ENCODE measurements at places on chromosomes 16 and 17. TPM values are rescaled to one million over a fixed set of nuclear protein-coding genes. Genes with fewer than 3 reads are reported as not detected.

DNA sequence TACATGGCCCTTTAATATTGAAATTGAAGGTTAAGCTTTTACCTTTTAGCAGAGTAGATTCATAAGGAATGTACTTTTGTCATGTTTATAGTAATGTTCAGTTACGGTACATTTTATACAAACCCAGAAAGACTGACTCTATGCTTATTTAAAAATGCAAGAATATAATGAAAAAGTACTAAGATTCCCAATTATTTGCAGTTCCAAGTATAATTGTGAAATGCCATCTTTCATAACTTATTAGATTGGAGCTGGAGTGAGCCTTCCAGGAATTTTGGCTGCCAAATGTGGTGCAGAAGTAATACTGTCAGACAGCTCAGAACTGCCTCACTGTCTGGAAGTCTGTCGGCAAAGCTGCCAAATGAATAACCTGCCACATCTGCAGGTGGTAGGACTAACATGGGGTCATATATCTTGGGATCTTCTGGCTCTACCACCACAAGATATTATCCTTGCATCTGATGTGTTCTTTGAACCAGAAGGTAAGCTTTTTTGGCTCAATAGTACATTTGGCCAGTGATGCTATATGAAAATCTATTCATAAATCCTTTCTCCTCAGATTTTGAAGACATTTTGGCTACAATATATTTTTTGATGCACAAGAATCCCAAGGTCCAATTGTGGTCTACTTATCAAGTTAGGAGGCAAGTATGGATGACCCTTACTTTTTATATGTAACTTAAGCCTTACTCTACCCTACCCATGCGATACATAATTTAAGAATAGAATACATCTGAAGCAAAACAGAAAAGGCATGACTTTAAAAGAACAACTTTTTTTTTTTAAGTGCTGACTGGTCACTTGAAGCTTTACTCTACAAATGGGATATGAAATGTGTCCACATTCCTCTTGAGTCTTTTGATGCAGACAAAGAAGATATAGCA is 4.2 kb downstream of the SRSF2 start:
- DNase-seq = no peak

GRCh38 chr17:51904379-51904778 is 254.1 kb downstream of the CA10 start:
- DNase-seq = no peak

- no peak for DNase-seq
Measured at GRCh38 chr16:8452941-8453340, 137.4 kb downstream of the TMEM114 start.

GRCh38 chr17:681738-682529 is 32.7 kb downstream of the VPS53 start:
- no peak for DNase-seq

CHST4 gene
- total RNA-seq = not detected

NR1D1 gene
- 4.8 TPM for total RNA-seq

GRCh38 chr16:6835516-6835915 is 497.1 kb upstream of the RBFOX1 start:
- no peak for DNase-seq

GLTPD2 gene
- total RNA-seq = not detected

DNA sequence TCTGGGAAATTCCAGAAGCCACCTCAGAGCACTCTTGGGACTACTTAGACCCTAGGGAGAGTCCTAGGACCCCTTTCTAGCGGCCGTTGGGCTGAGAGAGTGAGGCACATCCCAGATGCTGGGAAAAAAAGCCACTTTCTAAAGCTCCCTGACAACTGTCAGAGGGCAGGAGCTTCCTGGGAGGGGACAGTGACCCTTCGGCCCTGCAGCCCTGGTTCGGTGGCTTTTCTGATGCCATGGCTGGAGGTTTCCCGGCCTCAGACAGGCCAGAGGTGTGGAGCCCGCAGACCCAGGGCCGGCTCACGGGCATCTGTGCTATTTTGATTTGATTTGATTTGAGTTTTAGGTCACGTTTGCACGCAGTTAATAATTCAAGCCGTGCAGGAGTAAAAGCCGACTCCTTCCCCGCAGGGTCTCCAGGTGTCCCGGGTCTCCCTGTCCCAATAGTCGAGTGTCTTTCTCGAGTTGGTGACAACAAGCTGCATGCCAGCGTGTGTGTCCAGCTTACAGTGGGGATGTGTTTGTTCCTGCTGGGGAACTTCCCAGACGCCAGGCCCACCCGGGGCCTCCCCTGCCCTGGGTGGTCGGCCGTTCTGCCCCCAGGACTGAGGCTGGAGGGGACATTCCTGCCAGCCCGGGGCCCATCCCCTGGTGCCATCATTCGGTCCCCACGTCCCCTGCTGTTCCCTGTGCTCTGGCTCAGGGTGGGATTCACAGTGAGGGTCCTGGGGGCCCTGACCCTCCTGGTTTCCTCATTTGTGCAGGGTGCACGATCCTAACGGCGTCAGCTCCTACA is 1.0 kb upstream of the CBFA2T3 start:
- DNase-seq = no peak

DNA sequence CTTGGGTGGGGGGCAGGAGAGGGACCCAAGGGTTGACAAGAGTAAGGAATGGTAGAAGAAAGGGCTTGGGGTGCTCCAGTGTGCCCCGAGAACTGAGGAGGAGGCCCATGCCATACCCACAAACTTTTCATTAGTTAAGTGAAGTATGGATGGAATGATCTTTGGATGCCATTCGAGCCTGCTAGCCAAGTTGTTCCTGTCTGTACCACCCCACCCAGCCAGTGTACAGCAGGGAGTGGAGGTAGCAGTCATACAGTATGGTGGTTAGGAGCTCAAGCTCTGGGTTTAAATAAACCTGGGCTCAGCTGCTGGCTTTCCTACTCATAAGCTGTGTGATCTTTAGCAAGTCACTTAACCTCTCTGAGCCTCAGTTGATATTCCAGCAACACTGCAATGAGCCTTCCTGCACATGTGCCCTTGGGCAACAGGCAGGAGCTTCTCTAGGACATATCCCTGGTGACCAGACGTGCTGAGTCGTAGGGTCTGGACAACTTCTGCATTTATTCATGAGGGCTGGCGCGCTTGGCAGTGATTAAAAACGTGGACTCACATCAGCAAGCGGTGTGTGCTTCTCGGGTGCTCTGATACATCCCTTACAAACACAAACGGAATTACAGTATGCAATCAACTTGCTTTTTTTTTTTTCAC is 22.9 kb downstream of the ITPRIPL2 start:
- DNase-seq = no peak

BIRC5 gene
- total RNA-seq = 106 TPM

TEX19 gene
- 0.18 TPM for total RNA-seq

- peak; percentile 71 for DNase-seq
Measured at GRCh38 chr16:67177743-67178699, 5.7 kb downstream of the MATCAP1 start.

- no peak for DNase-seq
Measured at GRCh38 chr17:75228305-75228704, 22.8 kb downstream of the NUP85 start.

GRCh38 chr16:81940781-81941560 is 70.3 kb downstream of the SDR42E1 start:
- DNase-seq = no peak

- no peak for DNase-seq
Measured at GRCh38 chr17:6108987-6109386, 38.8 kb downstream of the WSCD1 start.

GAN gene
- total RNA-seq = 12.8 TPM

- no peak for DNase-seq
Measured at GRCh38 chr17:28124962-28125361, 82.5 kb downstream of the NLK start.

DNA sequence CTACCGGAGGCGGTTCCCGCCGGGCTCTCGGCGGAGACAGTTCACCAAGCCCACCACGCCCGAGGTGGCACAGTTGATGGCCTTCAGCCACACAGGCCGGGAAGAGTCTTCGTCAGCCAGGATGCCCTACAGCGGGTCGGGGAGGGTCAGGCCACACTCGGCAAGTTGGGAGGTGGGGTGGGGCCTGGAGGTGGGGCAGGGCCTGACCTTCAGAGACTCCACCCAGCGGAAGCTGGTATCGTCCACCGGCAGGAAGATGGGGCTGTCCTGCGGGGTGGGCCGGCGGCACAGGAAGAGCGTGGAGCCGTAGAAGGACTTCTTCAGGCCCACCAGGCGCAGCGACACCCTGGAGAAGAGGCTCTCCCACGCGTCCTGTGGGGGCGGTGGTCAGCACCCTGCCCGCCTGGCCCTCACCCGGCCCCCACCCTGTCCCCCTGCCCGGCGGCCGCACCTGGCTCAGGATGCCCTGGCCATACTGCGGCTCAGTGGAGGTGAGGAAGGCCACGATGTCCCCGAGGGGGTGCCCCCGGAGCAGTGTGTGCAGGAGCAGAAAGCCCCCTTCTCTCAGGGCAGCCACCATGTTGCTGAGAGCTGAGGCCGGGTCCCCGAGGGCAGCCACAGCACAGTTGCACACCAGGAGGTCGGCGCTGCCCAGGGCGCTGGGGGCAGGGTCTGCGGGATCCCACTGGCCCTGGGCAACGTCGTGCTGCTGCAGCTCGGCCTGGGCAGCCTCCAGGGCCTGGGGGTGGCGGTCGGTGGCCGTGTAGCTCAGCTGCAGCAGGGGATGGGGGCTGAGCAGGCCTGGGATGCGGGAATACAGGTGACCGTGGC is 12.8 kb downstream of the FASN start:
- DNase-seq = no peak

CD300H gene
- not detected for total RNA-seq

AXIN2 gene
- 0.96 TPM for total RNA-seq

DNA sequence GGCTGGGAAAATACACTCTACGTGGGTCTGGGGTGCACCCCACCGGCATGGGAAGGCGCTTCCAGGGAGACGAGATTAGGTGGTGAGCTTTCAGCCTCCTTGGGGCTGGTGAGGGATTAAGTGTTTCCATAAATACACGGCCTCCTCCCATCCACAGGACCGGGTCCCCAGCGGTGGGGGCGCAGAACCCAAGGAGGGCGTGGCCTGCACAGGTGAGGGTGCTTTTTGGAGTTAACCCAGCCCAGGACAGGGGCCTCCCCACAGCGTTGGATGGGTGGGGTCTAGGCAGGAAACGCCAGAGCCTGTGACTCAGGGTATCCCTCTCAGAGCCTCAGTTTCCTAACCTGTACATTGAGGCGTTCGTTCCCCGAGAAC is 1.1 kb downstream of the C16orf74 start:
- DNase-seq = no peak

DNA sequence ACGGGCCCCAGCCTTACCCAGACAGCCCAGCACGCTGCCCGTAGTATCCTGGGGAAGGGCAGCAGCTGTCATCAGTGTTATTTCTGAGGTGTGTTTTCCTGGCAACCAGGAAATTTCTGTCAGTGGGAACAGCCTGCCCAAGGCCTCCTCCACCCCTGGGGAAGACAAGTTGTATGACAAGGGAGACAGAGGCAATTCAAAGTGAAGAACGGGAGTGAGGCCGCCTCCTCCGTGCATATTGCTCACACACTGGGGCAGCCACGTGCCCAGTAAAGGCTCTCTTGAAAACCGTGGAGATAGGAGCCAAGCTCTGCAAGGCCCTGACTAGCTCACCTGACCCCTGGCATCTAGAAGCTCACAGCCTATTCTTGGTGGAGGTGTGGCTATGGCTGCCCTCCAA is 57.6 kb downstream of the RAI1 start:
- no peak for DNase-seq

DNA sequence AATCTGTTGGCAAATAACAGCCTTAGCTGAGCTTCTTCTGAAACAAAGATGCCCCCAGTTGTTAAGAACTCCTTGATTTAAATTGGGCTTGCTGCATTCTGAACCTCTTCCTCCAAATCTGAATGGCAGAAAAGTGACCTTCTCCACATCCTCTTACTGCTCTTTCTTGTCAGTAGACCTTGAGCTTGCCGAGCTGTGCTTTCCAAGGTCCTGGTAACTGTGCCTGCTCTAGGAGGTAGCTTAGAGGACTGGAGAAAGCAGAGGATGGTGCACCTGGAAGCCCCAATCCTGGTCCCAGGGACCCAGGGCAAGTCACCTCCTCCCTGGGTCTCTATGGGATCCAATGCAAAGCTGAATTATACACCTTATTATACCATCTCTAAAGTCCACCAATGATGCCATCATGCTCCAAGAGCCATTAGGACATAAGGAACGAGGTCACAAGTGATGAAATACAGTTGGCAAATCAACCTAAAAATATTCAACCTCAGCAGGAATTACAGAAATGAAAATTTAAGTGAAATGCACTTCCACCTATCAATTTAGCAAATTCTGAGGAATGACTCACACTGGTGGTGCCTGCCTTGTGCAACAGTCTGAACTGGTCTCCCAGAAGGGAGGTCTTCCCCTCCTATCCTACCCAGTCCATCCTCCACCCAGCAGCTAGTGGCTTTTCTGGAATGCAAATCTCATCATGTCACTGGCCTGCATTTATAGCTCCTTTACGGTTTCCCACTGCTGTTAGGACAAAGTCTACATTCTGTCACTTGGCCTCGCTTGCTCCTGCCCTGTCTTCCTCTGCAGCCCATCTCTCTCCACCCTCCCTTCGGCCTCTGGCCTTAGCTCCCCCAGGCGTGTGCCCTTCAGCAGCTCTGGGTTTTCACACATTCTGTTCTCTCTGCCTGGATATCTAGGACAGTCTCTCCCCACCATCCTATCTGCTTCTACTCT is 36.6 kb downstream of the TOM1L2 start:
- no peak for DNase-seq

GRCh38 chr17:9139695-9140094 is 118.4 kb downstream of the NTN1 start:
- no peak for DNase-seq

DNA sequence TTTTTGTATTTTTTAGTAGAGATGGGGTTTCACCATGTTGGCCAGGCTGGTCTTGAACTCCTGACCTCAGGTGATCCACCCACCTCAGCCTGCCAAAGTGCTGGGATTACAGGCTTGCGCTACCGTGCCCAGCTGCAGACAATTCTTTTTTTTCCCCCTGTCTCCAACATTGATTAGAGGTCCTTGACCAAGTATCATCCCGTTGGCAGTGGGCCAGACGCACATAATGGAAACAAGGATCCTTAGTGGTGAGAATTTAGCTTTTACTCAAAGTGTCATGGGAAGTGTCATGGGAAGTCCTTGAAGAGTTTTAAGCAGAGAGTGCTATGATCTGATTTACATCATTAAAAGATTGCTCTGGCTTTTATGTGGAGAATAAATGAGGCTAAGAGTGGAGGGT is 2.1 kb upstream of the FBXO47 start:
- DNase-seq = no peak

DNA sequence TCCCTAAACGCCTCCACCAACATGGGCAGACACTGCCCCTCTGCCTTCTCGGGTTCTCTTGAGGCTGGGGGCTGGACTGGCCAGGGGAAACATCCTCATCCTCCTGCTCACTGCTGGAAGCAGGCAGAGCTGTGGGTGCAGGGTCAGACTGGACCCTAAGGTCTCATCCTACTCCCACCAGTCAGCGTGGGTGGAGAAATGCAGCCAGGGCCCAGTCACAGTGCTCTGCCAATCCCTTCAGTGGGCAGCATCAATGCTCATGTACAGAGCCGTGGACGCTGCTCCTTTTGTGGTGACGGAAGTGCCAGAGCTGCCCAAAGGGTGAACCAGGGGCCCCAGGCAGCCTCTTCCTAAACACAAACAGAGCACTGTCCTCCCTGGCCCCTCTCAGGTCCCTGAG is 13.4 kb upstream of the TBX2 start:
- DNase-seq = no peak
